Hypothalamus (tissue), 51 donors: ENCODE measurements at places on chromosomes 1 and 21.

- no peak for DNase-seq
These were observed 183.7 kb upstream of the FAM78B start for GRCh38 chr1:166350490-166350889.

DNA sequence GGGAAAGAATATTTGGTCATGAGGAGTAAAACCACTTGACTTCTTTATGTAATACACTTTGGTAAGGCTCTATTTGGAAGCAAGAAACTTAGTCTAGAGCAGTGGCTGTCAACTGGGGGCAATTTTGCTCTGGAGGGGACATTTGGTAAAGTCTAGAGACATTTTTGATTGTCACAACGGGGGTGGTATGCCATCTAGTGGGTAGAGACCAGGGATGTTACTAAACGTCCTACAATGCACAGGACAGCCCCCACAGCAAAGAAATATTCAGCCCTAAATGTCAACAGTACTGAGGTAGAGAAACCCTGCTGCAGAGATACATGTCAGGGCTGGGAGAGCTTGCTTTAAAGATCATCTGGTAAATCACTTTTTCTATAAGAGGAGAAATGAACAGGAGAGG lies 13.5 kb downstream of the FUCA1 start:
- no peak for DNase-seq

GRCh38 chr1:41013796-41014195 lies 7.7 kb downstream of the SLFNL1 start:
- DNase-seq, result no peak

- no peak for DNase-seq
These were observed 269.0 kb upstream of the PRMT6 start for GRCh38 chr1:106787520-106787919.

DNA sequence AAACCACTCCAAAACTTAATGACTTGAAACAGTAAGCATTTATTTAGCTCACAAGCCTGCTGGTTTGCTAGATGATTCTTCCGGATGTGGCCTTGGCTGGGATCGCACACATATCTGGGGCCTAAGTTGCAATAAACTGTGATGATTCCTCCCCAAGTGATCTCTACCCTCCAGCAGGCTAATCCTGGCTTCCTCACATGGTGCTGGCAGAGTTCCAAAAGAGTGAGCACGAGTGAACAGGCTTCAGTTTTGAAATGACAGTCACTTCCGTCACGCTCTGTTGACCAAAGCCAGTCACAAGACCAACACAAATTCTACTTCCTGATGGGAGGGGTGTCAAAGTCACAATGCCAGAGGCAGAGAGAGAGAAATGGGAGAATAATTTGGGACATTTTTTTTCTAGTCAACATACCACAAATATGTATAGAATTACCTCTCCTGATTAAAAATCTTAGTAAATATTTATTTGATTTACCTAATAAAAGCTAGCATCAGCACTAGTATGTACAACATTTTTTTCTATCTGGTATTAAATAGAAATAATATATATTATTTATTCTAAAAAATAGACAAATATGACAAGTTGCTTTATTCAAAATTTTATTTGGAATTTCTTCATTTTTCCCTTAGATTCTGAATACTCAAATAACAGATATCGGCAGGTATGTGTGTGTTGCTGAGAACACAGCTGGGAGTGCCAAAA lies 292.7 kb downstream of the TPR start:
- no peak for DNase-seq

GRCh38 chr1:111471012-111471411 lies 2.8 kb upstream of the C1orf162 start:
- no peak for DNase-seq

DNA sequence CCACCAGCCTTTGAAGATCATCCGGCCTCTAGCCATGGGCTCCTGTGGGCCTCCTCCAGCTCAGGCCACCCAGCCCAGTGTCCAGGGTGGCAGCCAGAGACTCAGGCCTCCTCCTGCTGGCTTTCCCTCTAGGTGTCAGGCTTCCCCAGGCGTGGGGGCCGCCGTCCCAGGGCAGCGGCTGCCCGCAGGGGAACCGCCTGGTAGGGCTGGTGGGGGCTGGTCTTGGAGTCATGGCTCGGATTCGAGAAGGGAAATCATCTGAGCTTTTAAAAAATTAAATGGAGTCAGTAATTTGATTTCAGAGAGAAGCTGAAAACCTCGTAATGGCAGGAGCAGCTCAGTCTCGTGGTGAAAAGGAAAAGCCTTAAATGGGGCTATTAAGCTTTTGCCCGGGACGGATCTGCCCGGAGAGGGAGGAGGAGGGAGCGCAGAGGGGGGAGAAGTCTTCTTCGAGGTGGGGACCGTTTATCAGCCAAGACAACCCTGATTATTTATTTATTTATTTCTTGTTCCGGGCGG lies 66.4 kb upstream of the TARDBP start:
- no peak for DNase-seq
